ENCODE measurements at places on chromosomes 7 and 10.

GRCh38 chr10:97328646-97329453, 5.7 kb downstream of the FRAT2 start:
- no peak for DNase-seq

GRCh38 chr7:87747681-87748080, 119.5 kb downstream of the RUNDC3B start:
- DNase-seq = no peak

- DNase-seq = no peak
These were observed 191.7 kb downstream of the RELN start for GRCh38 chr7:103797647-103798307.

DNA sequence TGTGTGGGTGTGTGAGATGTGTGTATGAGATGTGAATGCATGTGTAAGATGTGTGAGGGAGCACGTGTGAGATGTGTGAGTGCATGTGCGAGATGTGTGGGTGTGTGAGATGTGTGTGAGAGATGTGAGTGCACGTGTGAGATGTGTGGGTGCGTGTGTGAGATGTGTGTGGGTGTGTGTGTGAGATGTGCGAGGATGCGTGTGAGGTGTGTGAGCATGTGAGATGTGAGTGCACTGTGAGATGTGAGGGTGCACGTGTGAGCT, 31.0 kb downstream of the PPIF start:
- DNase-seq = no peak

GRCh38 chr10:7792541-7792940, 4.6 kb downstream of the ATP5F1C start:
- no peak for DNase-seq

DNA sequence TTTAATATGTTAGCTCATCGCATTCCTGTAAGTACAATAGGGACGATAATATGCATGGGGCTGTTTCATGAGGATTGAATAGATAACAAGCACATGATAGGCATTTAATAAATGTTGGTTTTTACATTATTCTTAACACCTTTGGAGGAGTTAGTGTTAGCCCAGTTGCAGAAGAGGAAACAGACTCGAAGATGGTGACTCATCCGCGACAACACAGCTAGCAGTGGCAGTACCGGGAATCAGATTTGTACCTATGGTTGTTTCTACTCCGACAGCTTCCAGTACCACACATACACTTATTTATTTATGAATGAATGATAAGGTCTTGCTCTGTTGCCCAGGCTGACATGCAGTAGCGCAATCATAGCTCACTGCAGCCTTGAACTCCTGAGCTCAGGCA, 2.9 kb downstream of the LRMDA start:
- peak; percentile 33 for DNase-seq

DNA sequence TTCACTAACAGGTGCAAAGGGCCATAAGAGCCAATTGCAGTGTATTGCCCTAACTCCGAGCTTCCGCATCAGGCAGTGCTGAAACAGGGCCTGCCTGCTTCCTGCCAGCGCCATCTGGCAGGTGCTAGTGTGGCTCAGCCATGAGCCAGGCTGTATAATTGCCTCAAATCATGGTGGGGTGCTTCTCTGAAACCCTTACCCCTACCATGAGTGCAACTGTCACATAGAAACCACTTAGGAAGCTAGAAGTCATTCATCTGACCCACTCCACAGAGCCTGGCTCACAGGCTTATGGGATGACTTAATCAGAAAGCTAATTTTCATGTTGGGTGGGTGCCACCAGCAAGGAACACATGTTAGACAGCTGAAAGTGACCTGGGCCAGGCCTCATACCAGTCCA, 133.3 kb upstream of the LAMB4 start:
- no peak for DNase-seq

GRCh38 chr10:97217299-97217698, 31.5 kb upstream of the SLIT1 start:
- DNase-seq = no peak

GRCh38 chr7:7761974-7762779, 43.8 kb upstream of the RPA3 start:
- peak; percentile 77 for DNase-seq

DNA sequence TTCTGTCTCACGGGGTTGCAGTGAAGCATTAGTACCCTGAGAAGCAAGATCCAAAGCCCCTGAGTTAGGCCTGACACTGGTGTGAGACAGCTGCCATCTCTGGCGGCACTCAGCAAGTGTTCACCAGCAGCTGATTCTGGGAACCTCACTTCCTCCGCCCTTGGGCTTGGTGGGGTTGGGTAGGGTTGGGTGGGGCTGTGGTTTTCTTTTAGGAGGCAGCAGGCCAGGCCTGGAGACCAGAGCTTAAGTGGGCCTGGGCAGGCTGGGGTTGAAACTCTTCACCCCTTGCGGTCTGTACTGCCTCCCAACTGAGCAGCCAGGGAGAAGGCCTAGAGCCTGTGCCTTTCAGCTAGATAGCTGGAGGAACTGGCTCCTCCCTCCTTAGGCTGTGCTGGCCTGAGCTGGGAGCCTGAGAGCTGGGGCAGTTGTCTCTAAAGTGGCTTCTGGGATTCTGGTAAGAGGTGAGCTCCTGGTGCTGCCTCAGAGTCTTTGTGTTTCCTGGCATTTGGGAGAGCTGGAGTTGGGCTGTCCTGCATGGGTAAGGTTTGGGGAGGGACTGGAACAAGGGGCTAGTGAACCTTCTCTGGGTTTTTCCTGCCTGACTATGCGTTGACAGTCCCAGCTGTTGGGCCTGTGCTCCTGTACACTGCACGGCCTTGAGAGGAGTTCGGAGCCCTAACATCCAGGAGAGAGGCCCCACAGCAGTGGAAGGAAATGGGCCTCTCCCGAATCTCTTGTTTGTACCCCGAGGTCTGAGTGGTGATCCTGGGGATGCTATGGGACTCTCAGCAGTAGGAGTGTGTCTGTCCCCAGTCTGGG, 5.1 kb downstream of the TSPAN14 start:
- DNase-seq = peak; percentile 68

DNA sequence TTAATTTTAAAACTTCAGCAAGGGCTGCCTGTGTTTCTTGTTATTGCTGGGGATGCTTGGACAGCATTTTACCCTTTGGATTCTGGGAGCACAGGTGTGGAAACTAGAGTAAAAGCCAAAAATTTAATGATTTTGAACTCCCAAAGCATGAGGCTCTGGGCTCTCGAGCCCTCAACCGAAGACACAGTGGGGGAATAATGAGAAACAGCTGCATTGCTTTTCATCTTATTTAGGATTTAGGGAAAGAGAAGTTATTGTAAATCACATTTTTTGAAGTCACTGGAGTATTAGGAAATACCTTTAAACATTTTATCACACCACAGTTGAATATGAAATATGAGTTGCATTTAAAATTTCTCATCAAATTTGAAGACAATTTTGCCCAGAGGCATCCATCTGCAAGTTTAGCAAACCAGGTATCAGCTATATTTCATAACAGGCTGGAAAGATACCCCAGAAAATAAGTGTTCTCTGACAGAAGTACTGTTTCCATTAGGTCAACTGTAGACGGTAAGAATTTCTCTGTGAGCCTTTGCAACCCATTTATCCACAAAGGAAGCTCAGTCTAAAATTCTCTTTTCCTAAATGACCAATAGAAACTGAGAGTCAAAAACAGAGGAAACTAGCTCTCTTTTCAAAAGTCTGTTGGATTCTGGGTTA, 290.6 kb upstream of the PHYHIPL start:
- no peak for DNase-seq

- peak; percentile 96 for DNase-seq
These were observed 446.6 kb upstream of the SORCS1 start for GRCh38 chr10:107611115-107611514.

DNA sequence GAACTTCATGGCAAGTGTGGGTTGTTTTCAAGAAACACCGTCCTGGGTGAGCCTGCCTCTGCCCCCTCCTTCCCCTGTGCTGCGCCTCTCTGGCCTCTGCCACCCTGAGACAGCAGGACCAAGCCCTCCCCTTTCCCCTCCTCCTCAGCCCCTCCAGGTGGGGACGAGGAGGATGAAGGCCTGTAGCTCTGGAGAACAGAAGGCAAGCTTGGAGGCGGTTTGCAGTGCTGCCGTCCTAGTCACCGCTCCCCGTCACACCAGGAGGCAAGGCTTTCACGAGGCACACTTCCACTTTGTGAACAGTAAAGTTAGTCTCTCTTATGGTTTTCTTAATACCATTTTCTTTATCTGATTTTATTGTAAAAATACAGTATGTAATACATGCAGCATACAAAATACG, 8.8 kb upstream of the VIPR2 start:
- no peak for DNase-seq

- no peak for DNase-seq
These were observed 179.4 kb downstream of the CACNA2D1 start for GRCh38 chr7:82263920-82264782.

DNA sequence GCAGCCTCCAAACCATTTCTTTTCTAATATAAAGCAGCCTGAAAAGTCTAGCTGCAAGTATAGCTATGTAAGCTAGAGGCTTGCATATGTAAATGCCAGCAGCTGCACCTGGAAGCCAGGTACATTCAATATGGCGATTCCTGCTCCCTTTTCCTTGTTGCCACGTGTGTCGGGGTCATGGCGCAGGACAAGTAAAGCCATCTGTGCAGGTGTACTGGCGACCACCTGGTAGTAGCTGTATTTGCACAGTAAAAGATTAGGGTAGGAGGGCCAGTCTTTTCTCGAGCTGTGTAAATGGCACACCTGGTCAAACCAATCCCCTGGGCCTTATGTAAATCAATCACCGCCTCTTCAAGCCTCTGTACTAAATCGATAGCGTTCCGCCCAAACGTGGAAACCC, 484.5 kb downstream of the MAGI2 start:
- no peak for DNase-seq

GRCh38 chr10:93199191-93199751, 125.6 kb downstream of the CYP26A1 start:
- DNase-seq = peak; percentile 29

- no peak for DNase-seq
These were observed 708 bp downstream of the UBN2 start for GRCh38 chr7:139231513-139232376.

DNA sequence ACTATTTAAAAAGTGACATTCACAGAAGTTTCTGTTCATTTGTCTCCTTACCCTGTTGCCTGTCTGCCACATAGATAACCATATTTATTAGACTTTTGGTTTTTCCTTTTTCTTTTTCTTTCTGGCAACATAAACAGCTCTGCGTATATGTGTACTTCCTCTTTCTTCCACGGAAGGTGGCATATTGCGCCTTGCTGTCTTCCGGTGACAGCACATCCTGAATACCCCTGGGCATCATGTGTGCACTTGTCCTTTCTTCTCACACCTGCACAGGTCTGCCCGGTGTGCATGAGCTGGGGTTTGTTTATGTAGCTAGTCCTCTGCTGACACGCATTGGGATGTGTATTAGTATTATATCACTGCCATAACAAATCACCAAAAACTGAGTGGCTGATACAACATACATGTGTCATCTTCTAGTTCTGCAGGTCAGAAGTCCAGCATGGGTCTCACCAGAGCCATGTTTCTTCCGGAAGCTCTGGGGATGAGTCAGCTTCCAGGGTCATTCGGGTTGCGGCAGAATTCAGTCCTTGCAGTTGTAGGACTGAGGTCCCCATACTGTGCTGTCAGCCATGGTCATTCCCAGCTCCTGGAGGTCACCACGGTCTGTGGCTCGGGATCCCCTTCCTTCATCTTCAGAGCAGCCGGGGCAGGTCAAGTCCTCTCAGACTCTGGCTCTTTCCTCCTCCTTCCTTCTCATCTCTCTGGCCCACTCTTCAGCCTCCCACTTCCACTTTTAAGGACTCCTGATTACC, 596.0 kb upstream of the FOXK1 start:
- DNase-seq = no peak

DNA sequence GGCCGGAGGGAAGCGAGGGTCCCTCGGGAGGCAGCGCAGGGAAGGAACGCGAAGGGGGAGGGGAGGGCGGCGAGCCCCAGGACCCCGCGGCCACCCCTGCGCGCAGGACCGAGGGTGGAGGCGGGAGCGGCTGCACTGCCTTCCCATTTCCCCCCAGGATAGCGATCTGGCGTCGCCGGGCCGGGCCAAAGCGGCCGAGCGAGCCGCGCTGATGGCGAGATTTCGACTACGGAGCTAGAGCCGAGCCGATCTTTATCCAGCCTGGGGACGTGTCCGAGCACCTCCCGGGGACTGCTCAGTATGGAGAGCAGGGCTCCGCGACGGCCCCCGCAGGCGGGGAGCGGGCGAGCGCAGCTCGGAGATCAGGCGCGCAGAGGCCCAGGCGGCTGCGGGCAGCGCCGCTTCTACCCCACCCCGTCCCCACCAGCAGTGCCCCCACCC, 590 bp upstream of the CRTAC1 start:
- DNase-seq = no peak

DNA sequence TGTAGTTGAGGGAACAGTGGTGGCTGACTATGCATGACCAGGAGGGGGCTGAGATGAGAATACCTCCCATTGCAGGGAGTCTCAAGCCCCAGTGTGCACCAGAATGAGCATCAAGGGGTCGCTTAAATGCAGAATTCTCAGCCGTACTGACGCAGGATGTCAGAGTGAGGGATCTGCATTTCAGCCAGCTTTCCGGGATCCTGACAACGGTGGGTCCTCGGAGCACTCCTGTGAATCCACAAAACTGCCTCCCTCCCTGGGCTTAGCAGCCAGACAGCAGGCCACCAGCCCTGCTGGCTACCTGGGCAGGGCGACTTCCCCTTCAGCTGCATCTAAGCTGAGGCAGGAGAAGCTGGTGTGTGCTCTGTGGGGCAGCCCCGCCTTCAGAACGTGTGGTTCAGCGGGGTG, 21.8 kb upstream of the LOXL4 start:
- DNase-seq = no peak

DNA sequence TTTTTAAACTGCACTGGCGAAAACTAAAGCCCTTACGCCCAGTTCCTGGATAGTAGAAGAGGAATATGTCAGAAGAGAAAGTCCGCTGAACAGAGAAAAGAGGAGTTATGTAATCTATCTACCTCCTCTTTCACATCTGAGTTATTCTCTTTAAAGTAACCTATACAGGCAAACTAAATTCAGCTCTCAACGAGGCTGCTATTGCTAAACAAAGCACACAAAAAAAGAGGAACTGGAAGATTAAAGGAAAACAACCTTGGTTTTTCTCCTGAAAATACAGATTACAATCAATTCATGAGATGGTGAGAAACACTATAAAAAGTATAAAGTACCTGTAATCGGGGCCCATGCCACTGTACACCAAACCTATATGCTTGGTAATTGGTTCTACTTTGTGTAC, 5.8 kb downstream of the PSMA2 start:
- DNase-seq = no peak

GRCh38 chr7:72308986-72309385, 103.2 kb downstream of the CALN1 start:
- no peak for DNase-seq

GRCh38 chr10:117365612-117366011, 9.6 kb downstream of the PDZD8 start:
- peak; percentile 63 for DNase-seq

GRCh38 chr10:12980102-12980661, 21.3 kb downstream of the CCDC3 start:
- DNase-seq = no peak

GRCh38 chr7:135335628-135336139, 102.0 kb downstream of the STRA8 start:
- DNase-seq = peak; percentile 98

All from bronchial epithelial cell (primary cell).